ENCODE measurements at places on chromosomes 1 and 21.

- no peak for DNase-seq
Measured at GRCh38 chr1:23274134-23274505, 56.8 kb upstream of the HTR1D start.

- no peak for DNase-seq
Measured at GRCh38 chr21:27219068-27219467, 252.2 kb upstream of the ADAMTS5 start.

GRCh38 chr1:170707959-170708655, 44.2 kb downstream of the PRRX1 start:
- no peak for DNase-seq

- DNase-seq: no peak
Measured at GRCh38 chr21:42305707-42306147, 9.5 kb downstream of the TFF3 start.

- no peak for DNase-seq
Measured at GRCh38 chr1:97505289-97505688, 415.5 kb downstream of the DPYD start.

DNA sequence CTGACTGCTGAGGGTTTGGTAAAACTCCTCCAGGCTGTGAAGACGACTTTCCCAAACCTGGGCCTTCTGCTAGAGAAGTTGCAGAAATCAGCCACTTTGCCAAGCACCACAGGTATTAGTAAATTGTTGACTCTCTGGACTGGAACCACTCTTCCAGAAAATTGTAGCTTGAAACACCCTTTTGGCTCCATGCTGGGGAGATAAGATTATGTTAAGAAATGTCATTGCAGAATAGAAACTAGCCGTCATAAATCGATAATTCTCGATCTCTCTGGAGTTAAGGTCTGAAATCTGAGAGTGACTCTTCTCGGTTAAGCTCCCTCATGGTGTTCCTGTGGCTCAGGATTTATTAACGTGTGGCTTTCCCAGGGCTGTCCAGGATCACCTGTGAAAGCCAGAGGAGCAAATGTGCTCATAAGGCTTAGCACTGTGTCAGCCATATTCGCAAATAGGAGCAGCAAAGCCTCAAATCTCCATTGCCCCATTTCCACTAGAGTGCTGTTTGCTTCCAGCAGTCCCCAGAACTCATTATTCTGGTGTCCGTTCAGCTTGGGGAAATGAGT, 54.6 kb downstream of the ZBTB40 start:
- no peak for DNase-seq

DNA sequence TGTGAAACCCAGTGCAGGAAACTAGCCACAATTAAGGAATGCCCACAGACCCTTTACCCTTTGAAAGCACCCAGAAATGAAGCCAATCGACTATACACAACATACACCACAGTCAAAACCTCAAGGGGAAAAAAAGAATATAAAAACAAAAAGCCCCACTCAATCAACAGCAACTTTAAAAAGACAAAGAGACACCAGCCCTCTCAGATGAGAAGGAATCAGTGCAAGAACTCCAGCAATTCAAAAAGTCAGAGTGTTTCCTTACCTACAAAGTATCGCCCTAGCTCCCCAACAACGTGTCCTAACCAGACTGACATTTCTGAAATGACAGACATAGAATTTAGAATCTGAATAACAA, 147.7 kb downstream of the CHD1L start:
- DNase-seq: no peak

DNA sequence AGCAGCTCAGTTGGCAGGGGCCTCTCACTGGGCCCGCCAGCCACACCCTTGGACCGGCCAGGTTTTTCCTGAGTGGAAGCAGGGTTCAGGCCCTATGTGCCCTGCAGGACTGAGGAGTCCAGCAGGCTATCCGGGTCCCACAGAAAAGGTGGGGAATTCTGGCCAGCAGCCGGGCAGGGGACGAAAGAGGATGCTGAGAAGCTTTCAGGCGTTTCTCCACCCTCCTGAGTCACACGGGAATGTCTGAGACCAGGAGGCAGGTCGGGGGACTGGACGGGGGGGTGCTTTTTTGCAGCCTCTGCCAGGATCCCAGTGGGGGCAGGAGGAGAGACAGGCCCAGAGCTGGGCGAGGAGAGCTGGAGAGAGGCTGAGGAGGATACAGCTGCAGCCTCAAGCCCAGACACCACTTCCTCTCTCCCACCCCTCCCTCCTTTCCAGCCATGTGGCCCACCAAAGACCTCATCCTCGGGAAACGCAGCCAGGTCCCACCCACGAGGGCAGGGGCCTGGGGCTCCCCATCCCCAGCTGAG, 105.4 kb downstream of the SPSB1 start:
- DNase-seq: no peak

DNA sequence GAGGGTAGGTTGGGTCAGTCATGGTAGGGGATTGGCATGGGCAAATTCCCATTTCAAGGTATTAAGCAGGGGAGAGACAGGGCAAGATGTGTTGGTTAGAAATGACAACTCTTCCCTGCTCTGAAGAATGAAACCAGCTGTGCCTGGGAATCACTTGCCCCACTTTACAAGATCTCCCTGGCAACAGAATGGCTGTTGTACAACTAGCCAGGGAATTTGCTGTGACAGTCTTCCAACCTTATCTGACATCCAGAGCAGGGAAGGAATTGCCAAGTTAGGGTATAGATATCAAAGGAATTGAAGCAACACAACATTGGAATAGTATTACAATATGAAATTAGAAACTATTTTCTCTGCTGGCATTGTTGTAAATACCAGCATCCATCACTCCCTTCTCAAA, 154.7 kb downstream of the CACNA1E start:
- no peak for DNase-seq

- peak; percentile 92 for DNase-seq
Measured at GRCh38 chr1:235866913-235867845, 473 bp upstream of the LYST start.

DNA sequence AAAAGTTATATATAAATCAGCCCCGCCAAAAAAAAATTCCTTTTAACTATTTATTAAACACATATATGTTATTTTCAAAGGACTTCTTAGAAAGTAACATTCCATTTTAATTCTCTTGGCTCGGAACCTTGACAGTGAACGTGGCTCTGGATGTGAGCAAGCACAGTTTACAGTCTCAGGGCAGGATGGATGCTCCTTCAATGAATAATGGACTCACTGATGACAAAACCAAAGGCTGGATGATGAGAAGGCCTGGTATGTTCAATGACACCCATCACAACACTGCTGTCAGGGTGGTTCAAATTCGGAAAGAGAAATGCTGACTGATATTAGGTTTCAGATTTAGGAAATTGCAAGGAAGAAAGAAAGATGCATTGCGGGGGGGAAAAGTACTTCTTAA, 148.8 kb downstream of the SIPA1L2 start:
- no peak for DNase-seq
